Stimulated activated CD4-positive, alpha-beta T cell treated with anti-CD3 and anti-CD28 coated beads, Interleukin-1b, Interleukin-23, amount 100 ng/mL, for 4 hours (primary cell): ENCODE measurements at places on chromosomes 7 and 10.

DNA sequence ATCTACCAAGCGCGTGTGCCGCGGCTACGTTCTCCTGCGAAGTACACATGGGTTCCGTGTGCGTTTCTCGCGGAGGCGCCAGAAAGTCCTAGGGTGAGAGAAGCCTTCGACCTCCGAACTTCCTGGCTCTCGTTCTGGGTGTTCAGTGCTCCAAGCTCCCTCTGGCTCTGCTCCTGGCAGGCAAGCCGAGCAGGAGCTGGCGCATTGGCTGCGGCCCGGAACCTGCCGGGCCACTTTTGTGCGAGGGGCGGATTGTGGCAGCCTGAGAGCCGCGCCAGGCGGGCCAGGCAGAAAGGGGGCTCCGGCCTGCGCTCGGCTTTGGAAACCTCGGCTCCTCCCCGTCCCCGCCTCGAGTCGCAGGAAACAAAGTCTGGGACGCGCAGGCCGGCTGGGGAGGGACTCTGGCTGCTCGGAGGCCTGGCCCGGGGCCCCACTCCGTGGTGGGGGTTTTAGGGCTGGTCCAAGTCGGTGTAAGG is 9.6 kb downstream of the EMX2 start:
- no peak for DNase-seq

GRCh38 chr7:128876127-128876526 is 13.5 kb downstream of the ATP6V1F start:
- DNase-seq: no peak

- DNase-seq: no peak
Observed at GRCh38 chr7:12383377-12383776, 20.3 kb downstream of the VWDE start.

GRCh38 chr7:105448181-105448580 is 59.5 kb upstream of the SRPK2 start:
- DNase-seq: no peak

- no peak for DNase-seq
Observed at GRCh38 chr10:64444564-64444963, 923.4 kb downstream of the REEP3 start.

DNA sequence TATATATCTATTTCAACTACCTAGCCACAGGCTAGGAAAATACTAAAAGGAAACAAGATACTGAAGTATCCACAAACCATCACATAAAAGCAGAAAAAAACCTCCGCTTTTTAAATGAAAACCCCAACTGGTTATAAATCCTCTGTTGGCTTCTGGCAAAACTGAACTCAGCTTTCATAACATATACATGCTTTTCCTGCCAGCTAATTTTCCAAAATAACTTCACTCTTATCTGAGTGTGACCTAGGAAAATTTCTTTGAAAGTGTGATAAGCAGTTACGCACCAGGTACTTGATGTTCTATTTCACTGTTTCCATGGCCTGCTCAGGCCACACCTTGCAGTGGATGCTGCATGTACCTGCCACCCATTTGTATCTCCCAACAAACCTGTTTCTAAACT is 11.8 kb downstream of the FAM3C start:
- no peak for DNase-seq

DNA sequence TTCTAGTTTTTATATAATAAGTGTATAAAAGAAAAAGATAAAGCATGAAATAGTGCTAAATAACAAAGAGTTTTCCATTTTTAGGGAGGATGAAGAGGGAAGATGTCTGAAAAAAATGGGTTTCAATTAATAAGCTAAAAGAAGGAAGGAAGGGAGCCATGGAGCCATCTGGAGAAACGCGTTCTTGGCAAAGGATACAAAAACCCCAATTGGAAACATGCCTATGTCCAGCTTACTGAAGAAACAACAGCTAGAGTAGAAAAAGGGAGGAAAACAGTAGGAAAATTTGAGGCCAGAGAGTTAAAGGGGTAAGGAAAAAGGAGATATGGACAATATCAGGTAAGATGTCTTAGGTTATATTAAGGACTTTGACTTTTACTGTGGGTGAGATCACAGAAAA is 416.2 kb upstream of the GHITM start:
- DNase-seq: no peak

DNA sequence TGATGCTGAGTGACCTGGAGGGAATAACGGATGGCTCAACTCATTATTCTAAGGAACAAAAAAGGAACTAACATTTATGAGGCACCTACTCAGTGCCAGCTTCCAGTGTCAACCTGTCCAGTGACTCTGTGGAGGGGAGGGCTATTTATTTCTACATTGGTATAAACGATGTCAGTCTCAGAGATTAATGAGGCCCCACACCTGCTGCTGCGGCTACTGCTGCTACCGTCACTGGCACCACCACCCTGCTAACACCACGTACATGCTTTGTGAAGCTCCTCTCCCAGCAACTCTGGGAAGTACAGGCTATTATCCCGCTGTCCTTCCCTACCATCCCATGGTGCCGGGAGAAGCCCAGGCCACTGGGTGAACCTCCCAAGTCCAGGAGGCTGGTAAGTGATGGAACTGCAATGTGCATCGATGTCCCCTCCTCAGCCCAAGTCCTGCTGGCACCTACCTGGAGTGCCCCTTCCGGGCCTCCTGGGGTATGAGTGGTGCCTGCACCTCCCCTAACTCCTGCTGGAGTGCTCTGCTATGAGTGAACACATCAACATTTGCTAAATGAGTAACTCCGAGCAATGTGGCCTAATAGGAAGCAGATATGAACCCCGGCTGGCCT is 101.5 kb downstream of the ARHGAP22 start:
- DNase-seq: no peak

DNA sequence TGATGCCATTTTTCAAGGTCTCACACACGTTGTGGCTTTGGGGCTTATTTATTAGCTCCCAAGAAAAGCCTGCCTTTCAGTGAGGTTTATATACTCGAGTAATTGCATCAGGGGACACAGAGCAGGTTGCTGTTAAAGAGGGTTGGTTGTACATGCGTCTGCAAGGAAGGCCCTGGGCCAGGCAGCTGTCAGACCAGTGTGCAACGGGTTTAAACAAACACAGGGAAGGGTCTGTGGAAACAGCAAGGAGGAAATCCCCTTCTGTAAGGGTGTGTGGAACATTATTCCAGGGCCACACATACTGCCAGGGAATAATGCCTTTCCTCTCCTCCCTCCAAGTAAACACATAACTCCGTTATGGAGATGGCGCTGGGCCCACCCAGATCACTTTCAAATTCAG is 1.7 kb upstream of the CHST15 start:
- no peak for DNase-seq

DNA sequence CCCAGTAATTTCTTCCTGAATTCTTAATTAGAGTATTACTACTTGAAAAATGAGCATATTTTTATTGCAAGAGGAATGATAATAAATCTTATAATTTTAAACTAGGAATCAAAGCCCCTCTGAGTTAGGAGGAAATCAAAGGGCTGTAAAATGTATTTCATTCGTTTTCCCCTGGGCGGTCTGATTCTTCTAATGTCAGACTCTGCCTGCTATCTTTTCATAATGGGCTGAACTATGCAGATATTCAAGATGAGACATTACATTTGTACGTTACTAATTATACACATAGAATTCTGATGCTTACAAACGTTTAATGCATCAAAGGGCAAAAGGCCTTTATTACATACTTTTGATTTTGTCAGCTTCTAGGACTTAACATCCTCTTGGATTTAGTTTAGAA is 16.0 kb upstream of the TRUB1 start:
- DNase-seq: no peak

DNA sequence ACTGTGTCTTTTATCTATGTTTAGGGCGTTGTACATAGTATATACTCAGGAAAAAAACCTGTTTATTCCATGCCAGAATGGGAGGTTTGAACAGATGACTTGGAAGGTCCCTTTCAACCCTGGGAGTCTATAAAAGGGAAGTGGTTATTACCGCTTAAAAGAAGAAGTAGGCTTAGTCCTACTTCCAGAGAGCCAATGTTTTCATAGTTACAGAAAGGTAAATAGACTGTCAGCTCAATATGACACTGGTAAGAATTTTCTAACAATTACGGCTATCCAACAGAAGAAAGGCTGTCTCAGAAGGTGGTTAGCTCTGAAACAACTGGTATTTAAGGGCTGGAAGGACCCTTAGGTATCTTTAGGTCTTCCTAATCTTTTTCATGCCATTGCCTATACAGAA is 1.1 kb upstream of the TFAM start:
- no peak for DNase-seq

DNA sequence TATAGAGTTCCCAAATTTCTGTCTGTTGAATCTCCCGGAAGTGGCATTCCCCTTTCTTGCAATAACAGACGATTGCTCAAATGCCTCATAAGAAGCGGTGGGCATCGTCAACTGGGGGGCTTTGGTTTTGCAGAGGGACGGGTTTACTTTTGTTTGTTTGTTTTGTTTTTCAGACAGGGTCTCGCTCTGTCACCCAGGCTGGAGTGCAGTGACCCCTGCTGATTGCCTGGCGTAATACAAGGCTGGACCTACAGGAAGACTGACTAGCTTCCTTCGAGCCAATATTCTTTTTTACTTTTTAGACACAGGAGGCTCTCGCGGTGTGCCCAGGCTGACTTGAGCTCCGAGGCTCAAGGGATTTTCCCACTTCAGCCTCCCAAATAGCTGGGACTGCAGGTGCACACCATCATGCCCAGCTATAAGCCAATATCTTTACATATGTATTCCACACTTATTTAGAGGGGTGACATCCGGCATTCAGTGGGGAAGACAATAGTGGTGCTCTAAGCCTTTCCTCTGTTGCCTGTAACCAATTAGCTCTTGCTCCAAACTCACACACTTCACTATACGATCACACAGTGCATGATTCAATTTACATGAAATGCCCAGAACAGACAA is 58.1 kb downstream of the FHIP2A start:
- no peak for DNase-seq

GRCh38 chr10:52376694-52377354 is 62.7 kb downstream of the DKK1 start:
- DNase-seq: no peak

DNA sequence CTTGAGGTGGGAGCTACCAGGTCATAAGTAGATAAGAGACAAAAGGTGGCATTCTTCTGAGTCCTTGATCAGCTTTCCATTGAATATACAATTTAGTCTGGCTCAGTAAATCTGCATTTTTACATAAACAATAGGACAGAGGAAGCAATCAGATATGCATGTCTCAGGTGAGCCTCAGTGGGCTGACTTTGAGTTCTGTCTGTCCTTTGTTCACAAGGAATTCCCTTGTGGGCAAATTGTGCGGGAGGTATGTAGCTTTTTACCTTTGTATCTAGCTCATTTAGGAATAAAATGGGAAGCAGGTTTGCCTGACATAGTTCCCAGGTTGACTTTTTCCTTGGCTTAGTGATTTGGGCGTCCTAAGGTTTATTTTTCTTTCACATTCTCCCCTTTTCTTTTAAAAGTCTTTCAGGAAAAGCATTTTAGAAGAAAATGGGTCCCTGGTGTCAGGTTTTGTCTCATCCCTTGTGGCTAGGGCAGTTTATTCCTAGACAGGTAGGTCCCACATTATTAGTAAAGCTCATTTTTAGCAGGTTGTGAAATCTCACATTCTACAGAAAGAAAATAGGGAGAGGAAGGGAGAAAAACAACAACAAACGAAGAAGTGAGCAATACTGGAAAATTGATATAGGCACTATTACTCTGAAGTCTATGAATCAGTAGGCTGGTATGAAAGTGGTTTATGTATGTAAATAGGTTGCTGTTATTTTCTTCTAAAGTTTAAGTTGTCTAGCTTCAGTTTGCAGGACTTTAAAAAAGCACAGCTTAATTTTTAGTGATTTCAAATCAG is 16.5 kb downstream of the SPAM1 start:
- no peak for DNase-seq

- no peak for DNase-seq
Observed at GRCh38 chr7:14336256-14336655, 346.8 kb upstream of the ETV1 start.

DNA sequence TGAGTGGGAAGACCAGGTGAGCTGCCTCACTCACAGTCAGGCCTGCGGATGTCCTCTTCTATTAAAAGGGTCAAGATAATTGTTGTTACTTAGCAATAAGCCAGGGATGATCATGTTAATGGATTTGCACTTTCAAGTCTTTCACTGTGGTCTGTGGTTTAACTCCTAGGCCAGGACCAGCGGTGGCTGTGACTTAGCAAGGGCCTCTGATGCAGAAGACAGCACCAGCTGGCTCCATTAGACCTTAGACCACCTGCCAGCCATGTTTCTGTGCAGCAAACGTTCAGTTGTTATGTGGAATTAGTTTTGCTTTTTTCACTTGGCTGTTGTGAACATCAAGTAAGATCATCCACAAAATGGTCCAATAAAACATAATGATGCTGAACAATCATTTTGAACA is 537.3 kb downstream of the TNS3 start:
- no peak for DNase-seq

DNA sequence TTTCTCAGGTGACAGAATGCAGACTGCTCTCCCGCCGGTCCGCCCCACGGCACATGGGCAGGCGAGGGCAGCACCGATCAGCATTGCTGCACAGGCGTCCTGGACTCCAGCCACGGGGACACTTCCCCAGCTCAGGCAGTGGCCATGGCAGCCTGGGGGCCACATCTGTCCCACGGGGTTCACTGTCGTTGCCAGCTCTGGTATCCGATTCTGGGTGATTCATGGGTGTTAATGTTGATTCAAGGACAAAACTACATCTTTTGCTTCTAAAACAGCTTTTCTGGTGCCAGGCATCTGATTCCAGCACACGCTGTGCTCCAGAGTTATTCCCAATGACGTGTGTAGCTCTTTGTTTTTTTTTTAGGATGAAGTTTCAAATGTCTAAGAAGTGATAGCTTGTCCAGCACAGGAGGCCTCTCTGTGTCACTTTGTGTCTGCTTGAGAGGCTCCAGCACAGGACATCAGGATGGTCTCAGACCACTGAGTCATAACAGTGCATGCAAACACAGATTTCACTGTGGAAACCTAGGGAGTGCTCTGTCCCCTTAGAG is 218.0 kb downstream of the WDR37 start:
- no peak for DNase-seq

DNA sequence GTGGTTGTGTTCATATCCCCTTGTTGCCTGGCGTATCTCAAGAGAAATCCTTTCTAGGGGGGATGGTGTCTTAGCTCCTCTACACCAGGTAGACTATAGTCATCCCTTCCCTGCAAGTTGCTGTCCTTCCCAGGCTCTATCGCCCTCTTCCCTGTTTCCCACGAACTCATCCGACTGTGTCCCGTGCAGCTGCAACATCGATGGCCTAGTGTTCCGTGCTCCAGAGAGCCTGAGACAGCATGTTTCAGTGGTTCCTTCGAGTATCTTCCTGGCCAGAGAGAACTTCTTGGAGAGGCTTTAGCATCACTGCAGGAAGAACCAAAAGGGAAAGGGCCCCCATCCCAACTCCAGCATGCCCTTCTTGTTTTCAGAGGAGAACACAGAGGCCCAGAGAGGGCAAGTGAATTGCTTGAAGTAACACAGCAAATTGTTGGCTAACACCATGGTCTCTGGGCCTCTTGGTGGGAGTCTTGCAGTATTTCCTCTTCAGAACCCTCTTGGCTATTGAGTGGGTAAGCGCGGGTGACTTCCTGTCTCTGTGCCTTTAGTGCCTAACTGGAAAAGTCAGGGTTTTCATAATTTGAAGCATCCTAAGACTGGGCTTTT is 162.9 kb downstream of the RGS10 start:
- no peak for DNase-seq

- DNase-seq: no peak
Observed at GRCh38 chr7:41659539-41659938, 43.4 kb downstream of the INHBA start.
